Suppressor macrophage (primary cell): ENCODE measurements at places on chromosomes 7 and 10.
A peak's percentile ranks its signal among the peaks of the same experiment; 100 is the strongest.

DNA sequence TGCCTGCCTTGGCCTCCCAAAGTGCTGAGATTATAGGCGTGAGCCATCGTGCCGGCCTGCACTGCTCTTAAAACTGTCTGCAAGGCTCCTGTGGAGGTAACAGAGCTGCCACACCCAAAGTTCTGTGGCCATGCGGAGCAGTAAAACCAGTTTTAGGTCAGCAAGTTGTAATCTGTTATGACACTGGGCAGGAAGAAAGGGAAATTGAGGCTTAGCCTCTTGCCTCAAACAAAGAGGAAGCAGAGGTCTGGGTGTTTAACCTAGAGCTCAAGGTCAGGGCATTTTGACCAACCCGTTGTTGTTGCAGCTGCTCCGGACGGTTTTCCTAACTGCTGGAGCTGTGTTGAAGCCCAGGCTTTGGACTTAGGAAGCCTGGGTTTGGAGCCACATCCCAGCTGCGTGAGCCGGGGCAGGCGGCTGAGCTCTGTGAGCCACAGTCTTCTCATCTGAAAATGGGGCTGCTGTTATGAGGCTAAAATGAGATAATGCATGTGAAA lies 7.4 kb upstream of the RRP12 start:
- DNase-seq = peak; percentile 82

DNA sequence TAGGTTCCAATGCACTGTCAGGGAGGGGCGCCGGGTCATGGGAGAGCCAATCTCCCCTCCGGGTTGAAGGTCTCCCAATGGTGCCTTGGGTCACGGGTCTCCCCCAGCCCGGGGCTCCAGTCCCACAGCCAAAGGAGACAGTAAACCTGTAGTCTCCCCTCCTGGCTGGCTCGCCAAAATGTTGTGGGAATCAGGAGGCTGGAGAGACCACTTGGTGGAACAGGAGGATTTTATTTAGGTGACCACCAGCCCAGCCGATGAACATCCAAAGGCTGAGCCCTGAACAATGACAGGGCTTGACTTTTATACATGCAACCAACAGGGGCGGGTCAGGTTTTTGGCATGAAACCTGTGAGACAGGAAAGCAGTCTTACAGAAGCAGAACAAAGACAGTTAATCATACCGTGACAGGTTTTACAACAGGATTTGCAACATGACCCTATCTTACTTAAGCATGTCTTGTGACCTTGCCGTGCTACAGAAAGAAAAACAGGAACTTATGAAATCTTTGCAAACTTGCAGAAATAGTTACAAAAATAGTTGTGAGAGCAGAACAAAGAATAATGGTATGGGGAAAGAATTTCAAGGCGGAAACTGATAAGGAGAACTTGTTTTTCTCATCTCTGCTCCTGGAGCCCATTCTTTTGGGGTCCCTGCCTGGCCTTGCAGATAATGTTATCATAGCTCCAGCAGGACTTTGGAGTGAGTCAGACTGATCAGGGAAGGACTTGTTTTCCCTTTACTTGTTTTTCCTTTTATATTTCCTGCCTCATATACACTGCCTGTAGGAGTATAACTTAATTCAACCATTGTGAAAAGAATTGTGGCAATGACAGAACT lies 7.1 kb downstream of the ERV3-1 start:
- DNase-seq = peak; percentile 87

DNA sequence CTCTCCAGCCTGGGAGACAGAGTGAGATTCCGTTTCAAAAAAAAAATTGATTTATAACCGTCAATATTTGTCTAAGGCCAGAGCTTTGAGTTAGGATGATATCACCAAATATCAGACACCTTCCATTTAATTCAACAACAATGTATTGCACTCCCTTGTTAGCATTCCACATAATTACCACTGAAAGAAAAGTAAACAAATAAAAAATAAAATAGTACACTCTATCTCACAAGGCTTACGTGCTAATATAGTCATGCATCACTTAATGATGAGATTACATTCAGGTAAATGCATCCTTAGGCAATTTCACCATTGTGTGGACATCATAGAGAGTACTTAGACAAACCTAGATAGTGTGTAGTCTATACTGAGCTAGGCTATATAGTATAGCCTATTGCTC lies 127.6 kb upstream of the RHOBTB1 start:
- DNase-seq = no peak

DNA sequence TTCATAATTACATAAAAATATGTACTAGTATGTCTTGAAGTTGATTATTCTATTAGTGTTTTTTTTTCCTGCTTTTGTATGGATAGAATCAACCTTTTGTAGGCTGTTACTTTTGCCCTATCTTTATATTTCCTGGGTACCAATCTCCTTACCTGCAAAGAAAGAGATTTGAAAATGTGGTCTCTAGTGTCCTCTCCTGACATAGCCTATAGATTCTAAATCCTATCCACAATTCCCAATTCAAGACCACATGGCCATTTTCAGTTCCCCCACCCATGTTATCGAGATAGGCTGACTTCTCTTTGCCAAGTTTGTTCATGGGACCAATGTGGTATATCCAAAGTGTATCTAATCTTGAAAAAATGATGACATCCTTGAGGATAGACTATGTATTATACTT lies 269.4 kb upstream of the SEMA3D start:
- DNase-seq = no peak

DNA sequence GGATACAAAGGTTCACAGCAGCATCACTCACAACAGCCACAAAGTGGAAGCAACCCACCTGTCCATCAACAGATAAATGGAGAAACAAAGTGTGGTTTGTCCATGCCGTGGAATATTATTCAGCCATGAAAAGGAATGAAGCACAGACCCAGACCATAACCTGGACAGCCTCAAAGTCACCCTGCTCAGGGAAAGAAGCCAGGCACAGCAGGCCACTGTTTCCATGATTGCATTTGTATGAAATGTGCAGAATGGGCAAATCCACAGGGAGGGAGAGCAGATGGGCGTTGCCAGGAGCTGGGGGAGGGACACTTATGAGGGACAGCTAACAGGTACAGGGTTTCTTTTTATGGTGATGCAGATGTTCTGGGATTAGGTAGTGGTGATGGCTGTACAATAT lies 30.3 kb downstream of the FOXL3 start:
- DNase-seq = no peak

DNA sequence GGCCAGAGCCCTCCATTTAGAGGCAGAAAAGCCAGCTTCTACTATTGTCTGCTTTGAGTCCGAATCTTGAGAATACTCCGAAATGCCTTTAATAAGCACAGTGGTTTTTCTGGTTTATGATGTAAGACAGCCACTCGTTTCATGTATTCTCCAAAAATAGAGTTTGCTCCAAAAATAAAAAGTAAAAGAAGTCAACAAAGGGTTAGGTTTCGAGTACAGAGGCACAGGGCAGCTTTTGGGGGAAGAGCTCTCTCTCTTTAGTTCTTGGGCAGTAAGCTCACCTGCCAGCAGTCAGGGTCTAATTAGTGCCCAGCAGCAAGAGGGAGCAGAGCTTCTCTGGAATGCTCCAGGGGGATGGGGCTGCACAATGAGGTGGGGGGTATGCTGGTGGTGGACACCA lies 20.2 kb downstream of the CREB3L2 start:
- DNase-seq = no peak
